ENCODE measurements at places on chromosomes 7 and 10. TPM values are rescaled to one million over a fixed set of nuclear protein-coding genes. Genes with fewer than 3 reads are reported as not detected.
A peak's percentile ranks its signal among the peaks of the same experiment; 100 is the strongest.

NUTM2E gene
- total RNA-seq: 0.12 TPM

GRCh38 chr7:151631570-151631952 is 111.9 kb upstream of the RHEB start:
- H3K27ac ChIP-seq: peak overlapping the region; percentile 80
- H3K27me3 ChIP-seq: no peaks in the 10 kb centered on the region
- H3K36me3 ChIP-seq: peaks cover 4% of the 10 kb centered on the region
- H3K4me1 ChIP-seq: peaks cover 21% of the 10 kb centered on the region
- peak overlapping the region; percentile 78 for H3K4me3 ChIP-seq

- no peak for DNase-seq
- H3K4me1 ChIP-seq: no peaks in the 10 kb centered on the region
- no peak overlapping the region for H3K27ac ChIP-seq
- no peak overlapping the region for H3K4me3 ChIP-seq
- H3K36me3 ChIP-seq: peaks cover 2% of the 10 kb centered on the region
Measured at GRCh38 chr7:111272092-111272491, 181.2 kb downstream of the LRRN3 start.

DNA sequence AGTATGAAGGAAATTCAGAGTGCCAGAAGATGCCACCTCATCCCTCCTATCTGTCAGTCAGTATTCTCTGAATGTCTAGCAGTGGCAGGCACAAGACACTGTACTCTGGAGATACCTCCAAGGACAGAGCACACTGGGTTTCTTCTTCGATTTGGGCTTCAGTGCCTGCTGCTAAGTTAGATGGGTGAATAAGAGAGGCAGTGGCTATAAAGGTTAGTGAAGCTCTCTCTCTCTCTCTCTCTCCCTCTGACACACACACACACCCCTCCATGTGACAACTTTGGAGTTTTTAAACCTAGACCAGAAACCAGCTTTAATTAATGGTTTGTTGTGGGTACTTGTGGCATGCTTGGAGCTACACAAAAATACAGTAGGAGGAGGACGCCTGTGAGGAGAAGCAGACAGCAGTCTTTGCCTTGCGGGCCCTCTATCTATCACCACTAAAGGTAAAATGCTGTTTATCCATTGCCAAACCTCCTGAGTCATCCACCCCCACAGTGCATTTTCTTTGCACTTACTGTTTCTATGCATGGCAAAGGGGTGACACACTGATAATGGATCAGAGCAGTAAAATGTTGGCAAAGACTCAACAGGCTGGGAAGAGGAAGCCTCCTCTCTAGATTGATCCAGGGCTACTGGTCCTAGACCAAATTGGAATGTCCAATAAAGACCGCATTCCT is 102.5 kb downstream of the TRIL start:
- peaks cover 7% of the 10 kb centered on the region for H3K4me1 ChIP-seq
- no peak overlapping the region for H3K4me3 ChIP-seq
- H3K36me3 ChIP-seq: no peaks in the 10 kb centered on the region

- H3K36me3 ChIP-seq: peaks cover 54% of the 10 kb centered on the region
- H3K4me1 ChIP-seq: no peaks in the 10 kb centered on the region
- no peak overlapping the region for H3K27ac ChIP-seq
- no peak overlapping the region for H3K4me3 ChIP-seq
- DNase-seq: peak; percentile 25
Measured at GRCh38 chr7:135180122-135180521, 9.6 kb upstream of the CYREN start.

- DNase-seq: no peak
- H3K4me3 ChIP-seq: no peak overlapping the region
- H3K27me3 ChIP-seq: peaks cover 4% of the 10 kb centered on the region
- no peaks in the 10 kb centered on the region for H3K36me3 ChIP-seq
Measured at GRCh38 chr10:63899673-63900300, 378.6 kb downstream of the REEP3 start.

PCDH15 gene
- total RNA-seq: not detected

DNA sequence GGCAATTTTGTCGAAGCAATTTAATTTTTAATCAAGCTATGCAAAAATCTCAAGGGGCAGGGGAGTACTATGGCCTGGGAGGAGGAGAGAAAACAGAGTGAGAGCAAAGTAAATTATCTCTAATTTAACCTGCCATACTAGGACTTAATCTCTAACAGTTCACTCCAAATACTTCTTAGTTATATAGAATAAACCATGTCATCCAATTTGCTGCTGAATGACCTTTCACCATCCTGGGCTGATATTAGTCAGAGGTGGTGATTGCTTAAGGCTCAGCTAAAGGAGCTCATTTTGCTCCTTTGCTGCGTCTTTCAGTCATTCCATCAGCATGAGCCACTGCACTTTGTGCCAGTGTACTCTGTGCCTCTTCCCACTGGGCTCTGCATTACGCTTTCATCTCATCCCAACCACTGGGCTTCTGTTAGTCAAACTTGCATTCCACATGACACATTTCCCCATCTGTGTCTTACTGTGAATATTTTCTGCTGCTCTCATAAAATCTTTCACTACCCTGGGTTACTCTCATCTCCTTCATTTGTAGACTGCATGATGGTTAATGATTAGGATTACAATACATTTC is 84.3 kb downstream of the CD36 start:
- H3K27me3 ChIP-seq: no peaks in the 10 kb centered on the region
- H3K36me3 ChIP-seq: no peaks in the 10 kb centered on the region
- H3K27ac ChIP-seq: no peak overlapping the region
- H3K4me1 ChIP-seq: no peaks in the 10 kb centered on the region
- no peak overlapping the region for H3K4me3 ChIP-seq
- no peak for DNase-seq

DNA sequence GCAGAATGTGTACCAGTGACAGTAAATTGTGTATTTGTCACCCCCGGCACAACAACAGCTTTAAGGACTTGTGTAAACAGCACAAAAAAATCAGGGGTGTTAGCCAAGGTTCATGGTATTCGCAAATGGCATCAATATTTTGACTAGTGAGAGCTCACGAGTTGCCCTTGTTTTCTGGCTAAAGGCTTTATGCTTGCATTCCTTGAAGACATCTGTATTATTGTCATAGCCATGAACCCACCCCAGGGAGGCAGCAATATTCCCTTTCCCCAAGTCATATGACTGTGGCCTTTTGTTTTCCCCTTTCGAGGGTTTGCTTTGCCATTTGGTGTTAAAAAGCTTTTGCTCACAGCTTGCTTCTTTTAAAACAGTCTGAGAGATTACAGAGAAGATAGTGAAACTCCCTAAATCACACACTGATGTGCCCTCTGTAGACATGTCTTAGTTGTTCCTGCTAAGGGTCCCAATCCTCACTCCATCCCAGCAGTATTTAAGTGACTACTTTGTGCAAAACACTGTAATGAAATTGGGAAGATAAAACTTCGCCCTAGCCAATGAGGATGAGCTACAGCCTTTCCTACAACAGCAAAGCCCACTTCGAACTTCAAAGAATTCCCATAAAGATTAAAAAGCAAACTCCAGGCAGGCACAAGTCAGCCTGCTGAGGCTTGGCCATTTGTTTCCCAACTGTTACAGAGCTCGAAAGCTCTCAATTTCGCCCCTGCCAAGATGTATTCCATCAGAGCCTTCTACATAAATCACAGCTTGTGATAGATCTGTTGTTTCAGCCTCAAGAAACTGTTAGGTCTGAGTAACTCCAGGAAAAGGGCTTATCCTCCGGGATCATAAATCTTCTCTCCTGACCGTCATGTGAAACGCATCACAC is 172.3 kb downstream of the ADAM12 start:
- H3K4me3 ChIP-seq: no peak overlapping the region
- H3K36me3 ChIP-seq: no peaks in the 10 kb centered on the region
- H3K27ac ChIP-seq: no peak overlapping the region
- no peak for DNase-seq
- H3K27me3 ChIP-seq: no peaks in the 10 kb centered on the region
- no peaks in the 10 kb centered on the region for H3K4me1 ChIP-seq

HMX3 gene
- total RNA-seq: 0.19 TPM

DNA sequence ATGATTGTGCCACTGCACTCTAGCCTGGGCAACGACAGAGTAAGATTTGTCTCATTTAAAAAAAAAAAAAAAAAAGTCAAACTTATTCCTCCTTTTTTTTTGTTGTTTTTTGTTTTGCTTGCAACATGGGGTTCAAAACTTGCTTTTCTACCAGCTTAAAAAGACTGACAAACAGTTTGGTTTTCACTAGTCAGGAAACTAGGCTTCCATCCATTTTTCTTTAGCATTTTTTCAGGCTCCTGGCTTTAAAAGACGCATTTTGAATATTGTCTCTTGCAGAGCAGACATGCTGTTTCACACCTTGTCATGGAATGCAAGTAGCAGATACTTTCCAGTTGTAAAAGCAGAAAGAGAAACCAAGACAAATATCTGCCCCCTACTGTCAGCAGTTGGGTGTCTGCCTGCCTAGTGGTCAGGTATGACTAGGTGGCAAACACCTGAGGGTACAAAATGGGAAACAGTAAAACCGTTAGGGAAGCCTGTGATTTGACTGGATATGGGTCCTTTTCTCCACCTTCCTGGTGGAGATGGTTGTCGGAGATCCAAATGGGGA is 139.9 kb downstream of the CCDC71L start:
- peaks cover 18% of the 10 kb centered on the region for H3K27me3 ChIP-seq
- peak; percentile 20 for DNase-seq
- H3K4me3 ChIP-seq: no peak overlapping the region
- H3K36me3 ChIP-seq: peaks cover 1% of the 10 kb centered on the region
- H3K4me1 ChIP-seq: peaks cover 24% of the 10 kb centered on the region

DNA sequence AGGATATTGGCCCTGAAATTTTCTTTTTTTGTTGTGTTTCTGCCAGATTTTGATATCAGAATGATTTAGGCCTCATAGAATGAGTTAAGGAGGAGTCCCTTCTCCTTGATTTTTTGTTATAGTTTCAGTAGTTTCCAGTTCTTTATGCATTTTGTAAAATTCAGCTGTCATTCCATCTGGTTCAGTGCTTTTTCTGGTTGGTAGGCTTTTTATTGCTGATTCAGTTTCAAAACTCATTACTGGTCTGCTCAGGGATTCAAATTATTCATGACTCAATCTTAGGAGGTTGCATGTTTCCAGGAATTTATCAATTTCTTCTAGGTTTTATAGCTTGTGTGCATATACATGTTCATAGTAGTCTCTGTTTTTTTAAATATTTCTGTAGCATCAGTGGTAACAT is 10.1 kb upstream of the TMEM196 start:
- no peak overlapping the region for H3K4me3 ChIP-seq
- peaks cover 3% of the 10 kb centered on the region for H3K27me3 ChIP-seq
- DNase-seq: no peak
- H3K36me3 ChIP-seq: no peaks in the 10 kb centered on the region
- no peaks in the 10 kb centered on the region for H3K4me1 ChIP-seq

DNA sequence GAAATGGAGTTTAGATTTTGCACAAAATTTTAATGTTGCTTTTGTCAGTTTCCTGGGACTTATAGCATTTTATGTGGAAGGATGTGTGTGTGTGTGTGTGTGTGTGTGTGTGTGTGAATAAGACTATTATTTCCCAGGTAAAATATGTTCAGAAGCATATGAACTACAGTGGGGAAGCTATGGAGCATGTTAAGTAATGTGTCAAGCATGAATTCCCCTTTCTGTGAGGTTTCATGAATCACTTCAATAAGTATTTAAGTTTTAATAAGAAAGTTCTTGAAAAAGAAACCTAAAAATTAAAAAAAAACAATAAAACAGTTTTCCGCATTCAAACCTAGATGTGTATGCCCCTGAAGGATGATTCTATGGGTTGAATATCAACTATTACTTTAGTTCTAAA is 693 bp downstream of the CREB5 start:
- no peak overlapping the region for H3K4me3 ChIP-seq
- H3K36me3 ChIP-seq: no peaks in the 10 kb centered on the region
- DNase-seq: no peak
- no peak overlapping the region for H3K27ac ChIP-seq
- H3K4me1 ChIP-seq: peaks cover 21% of the 10 kb centered on the region
- peaks cover 53% of the 10 kb centered on the region for H3K27me3 ChIP-seq

GRCh38 chr10:86613905-86614304 is 40.4 kb upstream of the OPN4 start:
- no peak overlapping the region for H3K27ac ChIP-seq
- H3K27me3 ChIP-seq: peaks cover 6% of the 10 kb centered on the region
- DNase-seq: no peak

DNA sequence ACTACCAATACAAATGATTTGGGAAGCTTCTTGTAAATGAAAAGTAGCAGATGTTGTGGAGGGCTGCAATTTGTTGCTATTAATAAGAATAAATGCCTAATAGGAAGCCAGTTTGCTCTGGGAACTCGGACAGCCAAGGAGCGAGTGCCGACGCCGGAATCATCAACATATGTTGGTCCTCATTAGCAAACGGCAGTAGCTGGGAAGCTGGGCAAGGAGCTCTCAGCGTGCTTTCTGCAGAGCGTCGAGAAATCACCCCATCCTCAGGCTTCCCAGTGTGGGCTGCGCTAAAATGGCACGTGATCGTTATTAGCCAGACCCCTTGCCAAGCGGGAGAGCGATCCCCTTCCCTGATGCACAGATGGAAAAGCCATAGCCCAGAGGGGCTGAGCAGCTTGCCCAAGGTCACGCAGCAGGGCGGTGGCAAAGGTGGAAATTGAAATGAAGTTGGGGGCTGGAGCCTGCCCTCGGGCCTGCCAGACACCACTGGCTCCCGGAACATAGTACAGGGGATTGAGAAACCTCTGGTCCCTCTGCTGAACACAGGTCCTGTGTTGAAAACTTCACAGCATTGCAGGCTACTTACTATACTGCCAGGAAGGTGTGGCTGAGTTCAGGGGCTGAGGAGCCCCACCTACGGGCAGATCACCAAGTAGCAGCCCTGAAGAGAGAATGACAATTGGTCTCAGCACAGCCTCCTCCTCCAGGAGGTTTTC is 326.9 kb downstream of the PLXNA4 start:
- H3K36me3 ChIP-seq: no peaks in the 10 kb centered on the region
- no peak for DNase-seq
- no peak overlapping the region for H3K27ac ChIP-seq
- no peaks in the 10 kb centered on the region for H3K4me1 ChIP-seq

DNA sequence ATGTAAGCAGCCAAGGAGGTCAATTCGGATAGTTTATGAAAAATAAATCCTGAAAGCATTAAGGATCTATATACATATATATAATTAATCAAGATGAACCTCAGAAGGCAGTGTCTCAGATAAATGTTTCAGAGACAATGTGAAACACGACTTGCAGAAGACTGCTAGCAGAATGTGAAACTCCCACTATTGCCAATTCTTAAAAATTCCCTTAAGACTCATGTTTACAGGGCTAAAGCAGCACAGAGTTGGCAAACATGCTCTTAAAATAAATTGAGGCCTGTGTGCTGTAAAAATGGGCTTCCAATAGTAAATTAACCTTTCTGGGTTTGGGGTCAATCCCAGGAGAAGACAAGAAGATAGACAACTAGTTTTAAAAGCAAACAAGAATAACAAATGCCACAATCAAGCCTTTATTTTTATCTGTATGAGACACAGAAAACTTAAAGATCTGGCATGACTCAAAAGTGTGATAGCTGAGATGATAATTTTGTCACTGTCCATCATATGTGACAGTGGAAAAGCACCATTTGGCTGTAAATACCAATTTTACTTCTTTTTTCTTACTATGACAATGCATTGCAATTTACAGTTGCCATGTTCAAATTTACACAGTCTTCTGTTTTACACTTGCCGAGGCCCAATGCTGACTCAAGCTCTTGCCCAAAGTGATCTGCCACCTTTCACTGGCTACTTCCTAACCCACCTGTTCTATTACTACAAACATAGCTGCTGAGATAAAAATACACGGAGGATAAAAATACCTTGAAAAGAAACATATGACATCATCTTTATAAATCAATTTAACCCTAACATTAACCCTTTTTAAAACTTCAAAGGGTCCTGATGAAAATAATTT is 78.6 kb downstream of the CHCHD3 start:
- DNase-seq: no peak
- peaks cover 23% of the 10 kb centered on the region for H3K4me1 ChIP-seq
- no peak overlapping the region for H3K4me3 ChIP-seq

SRRM3 gene
- total RNA-seq: not detected

AQP1 gene
- total RNA-seq: 0.36 TPM

TFEC gene
- not detected for total RNA-seq

Data from activated CD4-positive, alpha-beta memory T cell treated with anti-CD3 and anti-CD28 coated beads for 36 hours (primary cell).